ENCODE measurements at places on chromosomes 2 and 18. TPM values are rescaled to one million over a fixed set of nuclear protein-coding genes. Genes with fewer than 3 reads are reported as not detected.

ARHGEF4 gene
- 47.9 TPM for total RNA-seq

FSIP2 gene
- 11.0 TPM for total RNA-seq

PLA2R1 gene
- total RNA-seq, result 2.2 TPM

CTAGE1 gene
- not detected for total RNA-seq

COLEC12 gene
- total RNA-seq, result 5.0 TPM

MEIS1 gene
- 27.5 TPM for total RNA-seq

YES1 gene
- 41.6 TPM for total RNA-seq

FOXI3 gene
- total RNA-seq, result 0.63 TPM

M1AP gene
- not detected for total RNA-seq
